ENCODE measurements at places on chromosomes 5 and 9.

DNA sequence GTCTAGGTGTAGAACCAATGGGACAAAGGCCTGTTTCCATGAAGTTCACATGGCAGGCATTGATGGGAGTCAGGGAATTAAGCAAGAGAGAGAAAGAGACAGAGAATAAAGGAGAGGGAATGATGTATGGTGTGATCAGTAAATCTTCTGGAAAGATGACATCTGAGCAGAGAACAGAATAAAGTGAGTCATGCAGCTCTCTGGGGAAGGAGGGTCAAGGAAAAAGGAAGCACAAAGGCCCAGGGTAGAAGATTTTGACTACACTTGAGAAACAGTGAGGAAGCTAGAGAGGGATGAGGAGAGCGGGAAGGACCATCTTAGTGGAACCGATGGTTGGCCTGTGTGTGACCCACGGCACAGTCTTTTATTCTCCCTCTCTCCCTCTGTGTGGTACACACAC, 425.9 kb downstream of the SPOCK1 start:
- no peak for DNase-seq

DNA sequence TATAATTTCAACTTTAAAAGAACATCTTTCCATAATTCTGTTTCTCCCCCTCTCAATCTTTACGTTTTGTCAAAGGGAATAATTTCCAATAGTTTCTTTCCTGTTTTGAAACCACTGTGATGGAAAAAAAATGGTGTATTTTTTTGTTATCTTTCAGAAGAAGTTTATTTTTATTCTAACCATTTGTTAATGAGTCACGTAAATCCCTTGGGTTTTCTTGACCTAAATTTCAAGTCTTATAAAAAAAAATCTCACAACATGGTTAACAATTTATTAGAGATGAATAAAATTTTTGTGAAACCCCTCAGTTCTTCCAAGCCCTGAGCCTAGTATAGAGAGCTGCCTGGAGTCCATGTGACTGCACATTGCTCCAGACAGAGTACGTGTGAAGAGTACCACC, 106.1 kb upstream of the FBXL17 start:
- no peak for DNase-seq

GRCh38 chr9:135739271-135740220, 37.6 kb downstream of the KCNT1 start:
- DNase-seq = no peak

DNA sequence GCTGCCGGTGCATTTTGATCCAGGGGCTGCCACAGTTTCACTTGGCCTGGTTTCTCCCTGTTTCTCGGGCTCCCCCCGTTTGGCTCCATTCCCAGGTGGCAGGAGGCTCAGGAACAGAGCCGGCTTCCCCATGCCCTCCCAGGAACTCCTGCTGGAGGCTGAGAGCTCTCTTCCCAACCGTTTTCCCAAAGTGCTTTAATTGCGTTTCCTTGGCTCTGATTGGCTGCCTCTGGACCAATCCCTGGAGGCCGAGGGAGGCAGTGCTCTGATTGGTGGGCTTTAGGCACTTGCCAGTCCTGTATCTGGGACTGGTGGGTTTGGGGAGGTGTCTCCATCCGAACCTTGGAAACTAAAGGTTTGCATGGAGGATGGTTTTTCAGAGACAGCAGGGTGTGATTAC, 4.9 kb downstream of the TSPAN17 start:
- DNase-seq = no peak

DNA sequence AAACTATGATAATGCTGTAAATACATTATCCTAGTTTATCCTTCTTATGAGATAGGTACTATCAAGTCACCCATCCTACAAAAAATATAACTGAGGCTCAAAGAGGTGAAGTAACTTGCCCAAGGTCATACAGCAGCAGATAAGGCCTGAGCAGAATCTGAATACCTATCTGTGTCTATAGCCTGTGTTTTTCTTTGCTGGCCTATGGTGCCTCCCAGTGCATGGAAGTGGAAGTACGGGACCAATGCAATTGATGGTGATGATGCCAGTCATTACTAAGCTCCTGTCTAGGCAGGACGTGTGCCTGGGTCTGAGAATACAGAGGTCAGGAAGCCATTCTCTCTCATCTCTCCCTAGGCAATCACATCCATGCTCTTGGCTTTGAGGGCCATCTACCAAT, 67.8 kb downstream of the FAT2 start:
- no peak for DNase-seq
